ENCODE measurements at places on chromosomes 1 and 21.

DNA sequence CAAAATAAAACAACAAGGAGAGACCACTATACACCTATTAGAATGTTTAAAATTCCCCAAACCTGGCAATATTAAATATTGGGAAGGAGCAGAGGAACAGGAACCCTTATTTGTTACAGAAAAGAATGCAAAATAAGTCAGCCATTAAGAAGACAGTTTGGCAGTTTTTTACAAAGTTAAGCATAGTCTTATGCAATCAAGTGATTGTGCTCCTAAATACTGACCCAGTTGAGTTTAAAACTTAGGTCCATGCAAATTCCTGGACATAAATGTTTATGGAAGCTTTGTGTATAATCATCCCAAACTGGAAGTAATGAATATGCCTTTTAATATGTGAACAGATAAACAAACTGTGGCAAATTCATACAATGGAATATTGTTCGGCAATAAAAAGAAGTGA is 72.9 kb upstream of the RGS4 start:
- DNase-seq: no peak

- DNase-seq: no peak
Measured at GRCh38 chr1:155529929-155530328, 32.7 kb downstream of the ASH1L start.

- DNase-seq: peak; percentile 72
Measured at GRCh38 chr1:42456754-42457089, 379 bp downstream of the PPCS start.

GRCh38 chr1:61741711-61742619 is at the start of gene PATJ:
PATJ (plus strand) TSS chr1:61742480; CDS start chr1:61762893, 20,413 bp downstream.
- peak; percentile 93 for DNase-seq

- no peak for DNase-seq
Measured at GRCh38 chr1:19381261-19381660, 69.1 kb downstream of the SLC66A1 start.

- no peak for DNase-seq
Measured at GRCh38 chr1:28280977-28281381, 21.7 kb downstream of the SESN2 start.

- DNase-seq: no peak
Measured at GRCh38 chr1:86938450-86938849, 24.0 kb downstream of the HS2ST1 start.

All from GM23338 (cell line).